Activated T-helper 1 cell treated with anti-CD3 and anti-CD28 coated beads, Interleukin-2, amount 50 U/mL, for 16 hours (primary cell): ENCODE measurements at places on chromosomes 3 and 15.
A peak's percentile ranks its signal among the peaks of the same experiment; 100 is the strongest.

DNA sequence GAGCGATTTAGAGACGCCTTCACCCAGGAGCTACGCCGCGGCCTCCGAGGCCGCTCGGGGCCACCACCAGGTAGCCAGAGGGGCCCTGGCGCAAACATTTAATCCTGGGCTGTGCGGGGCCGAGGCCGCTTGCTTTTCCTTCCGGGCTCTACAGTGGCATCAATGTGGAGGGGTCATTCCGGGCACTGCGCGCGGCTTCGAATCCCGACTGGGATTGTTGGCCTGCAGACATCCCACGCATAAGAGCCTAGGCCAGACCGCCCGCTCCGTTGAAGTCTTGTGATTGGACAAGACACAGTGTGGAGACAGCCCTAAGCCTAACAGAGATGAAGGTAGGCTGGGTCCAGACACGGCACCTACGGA lies 568 bp upstream of the NCBP2 start:
- DNase-seq: no peak

GRCh38 chr3:193837347-193837827 lies 244.4 kb downstream of the OPA1 start:
- no peak for DNase-seq

DNA sequence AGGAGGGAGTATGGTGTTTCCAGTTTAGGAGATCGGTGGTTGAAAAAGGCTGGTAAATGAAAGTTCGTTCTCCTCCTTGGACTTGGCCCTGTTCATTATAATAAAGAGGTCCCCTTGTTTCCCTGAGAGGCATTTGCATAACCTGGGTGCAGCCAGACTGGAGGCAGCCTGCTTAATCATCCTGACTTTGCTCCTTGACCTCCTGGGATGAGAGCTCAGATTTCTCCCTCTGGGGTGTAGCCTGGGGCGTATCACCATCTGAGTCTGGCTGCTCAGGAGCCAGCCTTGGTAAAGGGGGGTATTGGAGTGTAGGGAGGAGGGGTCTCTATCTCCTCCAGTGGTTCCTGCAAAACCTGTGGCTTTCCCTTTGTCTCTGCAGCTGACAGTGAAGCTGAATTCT lies 21.3 kb upstream of the ACAD9 start:
- no peak for DNase-seq

DNA sequence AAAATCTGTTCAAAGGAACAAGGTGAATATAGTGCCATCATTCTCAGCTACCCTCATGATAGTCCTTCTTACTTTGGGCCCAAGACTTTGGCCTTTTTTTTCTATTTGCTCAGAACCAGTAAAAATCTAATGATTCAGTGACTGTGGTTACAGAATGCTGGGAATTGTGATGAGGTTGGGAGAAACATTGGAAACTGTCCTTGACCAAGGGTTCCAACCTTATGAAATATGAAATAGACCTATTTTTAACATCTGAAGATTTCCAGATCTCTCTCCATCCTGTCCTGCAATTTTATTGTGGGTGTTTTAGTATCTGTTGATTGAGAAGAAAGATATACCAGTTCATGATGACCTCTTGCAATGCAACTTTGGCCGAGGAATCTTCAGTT lies 34.9 kb downstream of the TMEM45A start:
- no peak for DNase-seq

DNA sequence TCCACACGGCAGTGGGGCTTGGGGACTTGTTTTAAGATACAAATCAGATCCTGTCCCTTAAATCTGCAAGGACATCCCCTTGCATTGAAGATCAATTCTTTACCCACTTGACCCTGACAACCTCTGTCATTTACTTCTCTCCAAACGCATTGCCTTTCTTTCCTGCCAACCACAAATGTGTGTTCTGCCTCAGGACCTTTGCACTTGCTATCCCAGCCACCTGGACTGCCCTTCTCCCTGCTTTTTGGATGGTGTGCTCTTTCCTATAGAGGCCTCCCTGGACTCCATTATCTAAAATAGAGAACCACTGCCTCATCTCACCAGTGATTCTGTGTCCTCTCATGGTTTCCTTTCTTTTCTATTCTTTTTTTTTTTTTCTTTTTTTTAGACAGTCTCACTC lies 1.5 kb upstream of the RPL29 start:
- no peak for DNase-seq

GRCh38 chr3:5197022-5197421 lies 9.5 kb downstream of the EDEM1 start:
- DNase-seq: no peak

DNA sequence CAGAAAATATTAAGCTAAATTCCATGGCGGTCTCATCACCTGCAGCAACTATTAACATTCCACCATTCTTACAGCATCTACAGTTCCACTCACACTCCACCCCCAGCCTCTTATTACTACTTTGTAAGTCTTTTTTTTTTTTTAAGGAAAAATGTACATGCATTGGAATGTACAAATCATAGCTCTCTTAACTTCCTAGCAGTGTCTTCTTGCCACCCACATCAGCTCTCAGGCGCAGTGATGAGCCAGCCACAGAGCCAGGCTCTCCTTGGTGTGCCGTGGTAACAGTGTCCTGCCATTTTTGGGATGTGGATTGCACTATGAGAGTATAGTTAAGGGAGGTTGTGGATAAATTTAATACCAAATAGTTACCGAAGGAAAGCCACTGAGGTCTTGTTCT lies 17.8 kb downstream of the ABHD17C start:
- no peak for DNase-seq

- DNase-seq: peak; percentile 42
These were observed 808 bp downstream of the BCL6 start for GRCh38 chr3:187744169-187745151.

- DNase-seq: no peak
These were observed 1.2 kb downstream of the CFAP91 start for GRCh38 chr3:119703820-119704531.

GRCh38 chr15:60646595-60646994 lies 167.7 kb upstream of the ICE2 start:
- DNase-seq: no peak

- no peak for DNase-seq
These were observed 58.9 kb downstream of the MYO1E start for GRCh38 chr15:59313641-59314332.

- DNase-seq: no peak
These were observed 153.6 kb downstream of the AKAP13 start for GRCh38 chr15:85534031-85534430.

GRCh38 chr15:58313304-58313703 lies 118.5 kb upstream of the LIPC start:
- no peak for DNase-seq

GRCh38 chr3:111130827-111131226 lies 59.2 kb downstream of the NECTIN3 start:
- no peak for DNase-seq

DNA sequence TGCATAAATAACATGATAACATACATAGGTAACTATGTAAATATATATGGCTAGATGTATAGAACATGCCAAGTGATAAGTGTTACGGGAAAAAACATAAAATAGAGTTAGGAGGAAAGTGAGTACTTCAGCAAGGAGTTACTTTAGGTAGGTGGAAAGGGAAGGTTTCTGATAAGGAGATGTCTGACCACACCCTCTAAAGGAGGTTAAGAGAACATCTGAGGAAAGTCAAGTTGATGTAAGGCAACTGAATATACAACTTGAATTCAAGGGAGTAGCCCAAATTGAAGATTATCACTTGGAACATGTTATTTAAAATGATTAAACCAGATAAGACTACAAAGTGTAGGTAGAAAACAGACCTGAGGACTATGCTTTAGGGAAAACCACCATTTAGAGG lies 13.8 kb downstream of the PIERCE2 start:
- DNase-seq: no peak

GRCh38 chr3:2595486-2595885 lies 496.8 kb downstream of the CNTN4 start:
- DNase-seq: no peak

GRCh38 chr3:10933021-10933420 lies 59.5 kb upstream of the SLC6A1 start:
- DNase-seq: no peak

GRCh38 chr3:66478960-66479359 lies 21.9 kb downstream of the LRIG1 start:
- no peak for DNase-seq

GRCh38 chr15:35329521-35329961 lies 216.4 kb downstream of the DPH6 start:
- DNase-seq: no peak

DNA sequence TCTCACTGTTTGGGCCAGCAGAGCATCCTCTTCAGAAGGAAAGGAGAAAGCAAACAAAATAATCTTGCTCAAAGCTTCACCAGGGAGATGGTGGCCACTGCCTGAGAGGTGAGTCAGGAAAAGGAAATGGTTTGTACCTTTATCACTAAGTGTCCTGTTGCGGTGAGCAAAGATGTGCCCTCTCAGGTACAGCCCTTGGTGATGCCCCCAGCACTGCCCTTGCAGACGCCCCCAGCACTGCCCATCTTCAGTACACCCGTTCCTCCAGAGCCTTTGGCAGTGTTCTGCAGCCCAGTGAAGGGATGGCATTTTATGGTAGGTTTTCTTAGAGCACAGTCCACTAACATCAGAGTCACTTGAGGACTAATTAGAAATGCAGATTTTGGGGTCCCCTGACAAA lies 92.3 kb downstream of the ZNF621 start:
- DNase-seq: no peak

- no peak for DNase-seq
These were observed 222.5 kb downstream of the NR2F2 start for GRCh38 chr15:96553006-96553405.

- DNase-seq: no peak
These were observed 90.0 kb upstream of the ICE2 start for GRCh38 chr15:60568914-60569391.
